ENCODE measurements at places on chromosomes 16 and 17.

DNA sequence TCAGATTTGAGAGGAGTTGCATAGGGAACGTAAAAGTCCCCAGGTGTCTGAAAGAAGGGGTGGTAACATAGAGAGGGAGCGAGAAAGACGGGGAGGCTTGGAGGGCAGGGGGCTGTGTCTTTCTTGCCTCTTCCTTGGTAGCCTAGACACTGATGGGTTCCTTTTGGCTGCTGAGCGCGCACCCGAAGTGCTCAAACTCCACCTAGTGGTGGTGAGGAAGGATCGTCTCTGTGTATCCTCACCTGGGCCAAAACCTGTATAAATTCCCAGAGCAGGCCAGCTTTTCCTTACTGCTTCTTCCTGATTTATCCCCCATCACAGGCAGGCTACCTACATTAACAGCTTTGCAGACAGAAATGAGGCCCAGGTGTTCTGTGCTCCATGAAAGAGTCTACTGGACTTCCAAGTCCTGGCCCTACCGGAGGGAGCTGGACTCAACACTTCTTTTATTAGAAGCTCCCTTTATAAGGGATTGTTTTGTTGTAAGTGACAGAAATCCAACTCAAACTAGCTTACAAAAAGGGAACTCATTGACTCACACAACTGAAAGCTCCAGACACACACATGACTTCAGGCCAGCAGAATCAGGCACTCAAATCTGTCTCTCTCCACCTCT is 5.5 kb upstream of the SLC25A35 start:
- peak; percentile 22 for DNase-seq

DNA sequence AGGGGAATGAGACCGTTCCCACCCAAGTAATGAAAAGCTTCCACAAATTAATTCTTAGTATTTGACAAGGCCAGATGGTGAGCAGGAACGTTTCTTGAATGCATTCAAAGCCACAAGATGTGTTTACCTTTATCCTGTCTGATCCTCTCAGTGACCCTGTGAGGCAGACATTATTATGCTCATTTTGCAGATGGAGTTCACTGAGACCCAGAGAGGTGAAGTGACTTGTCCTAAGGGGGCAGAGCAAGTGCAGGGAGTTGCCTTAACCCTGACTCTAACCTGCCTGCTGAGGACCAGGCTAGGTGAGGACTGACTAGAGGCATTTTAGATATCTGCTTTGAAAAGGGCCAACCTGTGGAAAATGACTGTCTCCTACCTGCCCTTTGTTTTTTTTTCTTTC is 156.7 kb downstream of the HAPSTR1 start:
- DNase-seq, result no peak

DNA sequence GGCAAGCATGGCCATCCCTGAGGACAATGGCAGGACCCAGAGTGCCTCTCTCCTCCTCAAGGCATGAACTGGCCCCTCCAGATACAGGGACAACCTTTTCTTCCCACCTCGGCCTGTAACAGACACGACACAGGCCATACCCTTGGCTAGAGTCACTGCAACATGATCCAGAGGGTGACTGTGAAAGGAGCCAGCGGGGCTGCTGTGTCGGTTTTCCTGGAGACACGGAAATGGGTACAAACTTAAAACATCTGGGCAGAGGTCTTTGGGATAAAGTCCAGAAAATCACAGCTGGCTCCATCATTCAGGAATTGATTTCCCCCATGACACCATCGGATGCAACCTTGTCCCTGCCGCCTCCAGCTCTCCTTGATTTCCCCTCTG is 5.3 kb downstream of the CEP295NL start:
- DNase-seq, result no peak

GRCh38 chr17:68595496-68595895 is 5.7 kb downstream of the FAM20A start:
- DNase-seq, result no peak

DNA sequence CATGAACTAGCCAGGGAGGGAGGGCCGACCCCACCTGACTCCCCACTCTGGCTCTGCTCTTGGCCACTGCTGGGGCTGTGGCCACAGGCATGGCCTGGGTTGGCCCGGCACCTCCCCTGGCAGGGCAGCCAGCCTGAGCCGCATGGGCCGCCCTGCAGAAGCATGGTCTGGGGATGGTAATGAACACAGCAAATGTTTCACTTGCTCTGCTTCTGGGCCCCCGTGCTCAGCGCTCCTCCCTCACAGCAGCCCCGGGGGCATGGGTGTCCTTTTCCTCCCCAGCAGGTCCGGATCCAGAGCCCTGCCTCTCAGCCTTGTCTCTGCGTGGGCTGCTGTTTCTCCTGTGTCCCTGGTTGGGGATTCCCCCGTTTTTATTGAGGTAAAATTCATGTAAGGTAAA is 30.9 kb upstream of the KCNJ12 start:
- DNase-seq, result no peak

DNA sequence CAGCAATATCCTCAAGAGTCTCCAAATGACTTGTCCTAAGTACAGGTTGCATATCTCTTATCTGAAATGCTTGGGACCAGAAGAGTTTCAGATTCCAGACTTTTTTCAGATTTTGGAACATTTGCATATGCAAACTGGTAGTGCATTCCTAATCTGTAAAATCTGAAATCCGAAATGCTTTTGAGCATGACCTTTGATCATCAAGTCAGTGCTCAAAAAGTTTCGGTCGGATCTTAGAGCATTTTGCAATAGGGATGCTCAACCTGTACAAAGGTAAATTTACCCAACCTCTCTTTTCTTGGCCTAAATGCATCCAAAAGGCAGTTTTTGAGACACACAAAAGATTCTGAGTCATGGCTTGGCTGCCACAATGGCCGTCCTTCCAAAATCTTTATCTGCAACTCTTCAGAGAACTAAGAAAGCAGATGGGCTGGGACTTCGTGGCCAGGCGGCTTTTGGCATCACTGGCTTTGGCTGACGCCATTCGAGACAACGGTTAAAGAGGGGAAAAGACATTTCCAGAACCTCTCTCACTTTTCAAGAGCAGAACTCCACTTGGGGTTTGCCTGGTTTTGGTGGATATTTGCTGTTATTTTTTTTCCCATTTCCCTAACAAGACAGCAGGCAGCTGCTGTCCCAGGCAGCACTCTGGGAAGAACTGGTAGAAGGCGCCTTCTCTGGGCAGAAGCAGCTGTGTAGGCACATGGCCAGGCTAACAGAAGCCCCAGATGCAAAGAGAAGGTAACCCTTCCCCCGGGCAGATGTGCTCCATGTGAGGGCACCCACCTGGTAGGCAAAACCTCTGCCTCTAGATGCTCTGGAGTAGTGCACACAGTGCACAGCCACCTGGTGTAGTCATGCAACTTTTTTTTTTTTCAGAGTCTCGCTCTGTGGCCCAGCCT is 8.9 kb downstream of the CPPED1 start:
- no peak for DNase-seq

DNA sequence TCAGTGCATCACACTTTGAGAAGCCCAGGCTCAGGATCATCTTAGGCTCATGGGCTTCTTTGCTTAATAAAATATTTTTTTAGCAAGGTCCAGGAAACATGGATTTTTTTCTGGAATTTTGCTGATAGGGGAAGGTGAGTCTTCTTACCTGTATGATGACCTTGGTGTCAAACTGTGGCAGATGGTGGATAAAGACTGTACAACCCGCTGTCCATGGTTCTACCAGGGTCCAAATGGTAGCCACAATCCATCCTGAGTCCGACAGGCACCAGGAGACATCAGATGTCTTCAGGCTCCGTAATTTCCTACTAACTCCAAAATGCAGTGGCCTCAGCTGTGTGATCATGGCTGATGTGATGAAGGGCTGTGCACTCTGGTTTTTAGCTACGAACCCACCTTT is 27.8 kb downstream of the ACSM1 start:
- DNase-seq, result no peak

DNA sequence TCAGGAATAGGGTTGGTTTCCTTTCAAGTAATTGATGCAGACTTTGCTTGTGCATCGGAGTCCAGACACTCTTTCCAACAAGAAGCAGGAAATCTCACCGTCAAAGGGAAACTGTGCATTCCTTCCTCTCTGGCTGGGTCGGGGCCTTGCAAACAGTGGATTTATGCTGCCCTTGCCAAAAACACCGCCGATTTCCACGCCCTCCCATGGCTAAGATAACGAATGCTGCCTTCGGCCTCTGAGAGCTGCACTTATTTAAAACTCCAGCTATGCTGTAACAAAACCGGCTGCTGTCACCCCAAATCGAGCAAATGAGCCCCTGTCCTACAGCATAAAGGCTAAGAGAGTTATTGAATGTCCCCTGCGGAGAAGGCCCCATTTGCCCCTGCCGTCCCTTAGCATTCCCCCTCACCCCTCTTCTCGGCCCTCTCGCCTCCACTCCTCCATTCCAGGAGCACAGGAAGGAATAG is 275.5 kb upstream of the IRX5 start:
- no peak for DNase-seq

- no peak for DNase-seq
These were observed 424 bp downstream of the YBX2 start for GRCh38 chr17:7293816-7294613.

GRCh38 chr17:37406635-37407461 is at the start of the genes ACACA and TADA2A:
Gene ACACA (minus strand): TSS chr17:37406836. CDS start chr17:37406299, 537 bp downstream.
Gene TADA2A (plus strand): TSS chr17:37406886. CDS start chr17:37411366, 4,480 bp downstream.
- peak; percentile 76 for DNase-seq

DNA sequence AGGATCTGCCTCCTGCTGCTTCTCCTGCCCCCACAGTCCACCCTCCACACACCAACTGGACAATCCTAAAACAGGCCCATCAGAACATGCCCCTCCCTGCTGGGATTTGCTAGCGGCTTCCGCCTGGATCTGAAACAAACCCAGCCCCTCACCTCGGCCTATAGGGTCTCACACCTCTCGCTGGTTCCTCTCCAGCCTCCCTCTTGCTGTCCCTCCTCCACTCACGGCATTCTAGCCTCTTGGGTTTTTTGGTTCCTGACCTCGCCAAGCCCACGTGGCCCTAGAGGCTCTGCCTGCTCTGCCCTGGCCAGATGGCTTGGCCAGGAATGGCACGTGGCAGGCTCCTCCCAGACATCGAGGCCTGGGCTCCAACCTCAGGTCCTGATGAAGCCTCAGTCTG is 15.7 kb upstream of the MTSS2 start:
- no peak for DNase-seq

All from stimulated activated CD4-positive, alpha-beta T cell treated with anti-CD3 and anti-CD28 coated beads, TNF-alpha, amount 100 ng/mL, for 48 hours (primary cell).